Activated CD4-positive, alpha-beta memory T cell treated with anti-CD3 and anti-CD28 coated beads, Interleukin-2, amount 10 ng/mL, durations not matched to agents 7 days and 5 days (primary cell): ENCODE measurements at places on chromosomes 7 and 10. TPM values are rescaled to one million over a fixed set of nuclear protein-coding genes. Genes with fewer than 3 reads are reported as not detected.

- H3K27me3 ChIP-seq = no peaks in the 10 kb centered on the region
- DNase-seq = no peak
- no peak overlapping the region for H3K27ac ChIP-seq
- peaks cover 47% of the 10 kb centered on the region for H3K36me3 ChIP-seq
These were observed 65.9 kb upstream of the FAM133B start for GRCh38 chr7:92656121-92656520.

GRCh38 chr10:22606164-22606614 is 108.2 kb downstream of the PIP4K2A start:
- peak; percentile 59 for DNase-seq
- H3K27ac ChIP-seq = peak overlapping the region; percentile 64
- H3K36me3 ChIP-seq = peaks cover 70% of the 10 kb centered on the region
- H3K27me3 ChIP-seq = no peaks in the 10 kb centered on the region
- peak overlapping the region; percentile 35 for H3K4me3 ChIP-seq
- H3K4me1 ChIP-seq = peaks cover 78% of the 10 kb centered on the region

GRCh38 chr7:45515346-45515745 is 58.8 kb upstream of the ADCY1 start:
- H3K27ac ChIP-seq = no peak overlapping the region
- no peak overlapping the region for H3K4me3 ChIP-seq
- H3K27me3 ChIP-seq = no peaks in the 10 kb centered on the region
- H3K36me3 ChIP-seq = no peaks in the 10 kb centered on the region
- DNase-seq = no peak
- no peaks in the 10 kb centered on the region for H3K4me1 ChIP-seq

DNA sequence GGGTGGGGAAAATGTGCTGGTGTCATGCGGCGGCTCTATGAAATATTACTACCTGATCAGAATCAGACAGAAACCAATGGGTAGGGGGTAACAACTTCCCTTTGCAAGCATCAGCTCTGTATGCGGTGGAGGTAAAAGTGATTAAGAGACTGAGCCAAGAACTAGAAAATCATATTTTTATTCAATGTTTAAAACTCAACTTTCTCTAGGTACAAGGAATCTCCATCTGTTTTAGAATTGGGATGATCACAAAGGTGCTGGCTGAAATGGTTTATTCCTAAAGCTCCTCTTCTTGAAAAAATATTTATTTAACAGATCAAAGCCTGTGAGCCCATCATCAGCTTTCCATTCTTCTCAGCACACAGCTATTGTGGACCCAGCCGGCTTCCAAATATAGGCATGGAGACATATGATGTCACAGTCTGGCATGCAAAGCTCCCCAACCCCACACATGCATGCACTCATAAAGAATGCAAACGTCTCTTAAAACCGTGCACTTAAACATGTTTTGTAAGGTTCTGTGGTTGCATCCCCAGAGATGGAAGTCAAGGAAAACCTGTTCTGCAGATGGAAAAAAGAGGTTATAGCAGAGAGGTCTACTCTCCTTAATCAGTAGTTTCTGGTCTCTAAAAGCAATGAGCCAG is 126.0 kb downstream of the SKIDA1 start:
- no peaks in the 10 kb centered on the region for H3K27me3 ChIP-seq
- no peak overlapping the region for H3K4me3 ChIP-seq
- H3K4me1 ChIP-seq = no peaks in the 10 kb centered on the region
- H3K36me3 ChIP-seq = no peaks in the 10 kb centered on the region

Gene MRC1
- total RNA-seq = not detected

DNA sequence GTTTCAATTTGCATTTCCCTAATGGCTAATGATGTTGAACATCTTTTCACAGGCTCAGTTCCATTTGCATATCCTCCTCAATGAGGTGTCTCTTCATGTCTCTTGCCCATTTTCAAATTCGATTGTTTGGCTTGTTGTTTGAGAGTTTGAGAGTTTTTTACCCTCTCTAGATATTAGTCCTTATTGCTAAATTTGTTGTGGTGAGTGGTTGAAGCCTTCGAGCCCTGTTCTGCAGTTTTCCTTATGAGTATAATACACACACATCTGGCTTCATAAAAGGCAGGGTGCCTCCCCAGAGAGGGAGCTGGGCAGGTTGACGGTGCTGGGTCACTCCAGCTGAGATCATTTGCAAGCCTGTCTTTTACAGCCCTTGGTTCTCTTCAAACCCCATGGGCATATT is 65.1 kb downstream of the RGS10 start:
- peaks cover 28% of the 10 kb centered on the region for H3K4me1 ChIP-seq
- no peak for DNase-seq
- no peak overlapping the region for H3K4me3 ChIP-seq
- no peak overlapping the region for H3K27ac ChIP-seq
- H3K36me3 ChIP-seq = no peaks in the 10 kb centered on the region
- H3K27me3 ChIP-seq = peaks cover 13% of the 10 kb centered on the region

Gene NKX6-2
- total RNA-seq = not detected

- peaks cover 6% of the 10 kb centered on the region for H3K4me1 ChIP-seq
- H3K27ac ChIP-seq = no peak overlapping the region
- H3K4me3 ChIP-seq = no peak overlapping the region
These were observed 16.2 kb upstream of the MRC1 start for GRCh38 chr10:17792991-17793390.

GRCh38 chr7:4631380-4632179 is 50.5 kb upstream of the FOXK1 start:
- H3K4me1 ChIP-seq = no peaks in the 10 kb centered on the region
- H3K4me3 ChIP-seq = no peak overlapping the region
- no peak for DNase-seq
- H3K27ac ChIP-seq = no peak overlapping the region

DNA sequence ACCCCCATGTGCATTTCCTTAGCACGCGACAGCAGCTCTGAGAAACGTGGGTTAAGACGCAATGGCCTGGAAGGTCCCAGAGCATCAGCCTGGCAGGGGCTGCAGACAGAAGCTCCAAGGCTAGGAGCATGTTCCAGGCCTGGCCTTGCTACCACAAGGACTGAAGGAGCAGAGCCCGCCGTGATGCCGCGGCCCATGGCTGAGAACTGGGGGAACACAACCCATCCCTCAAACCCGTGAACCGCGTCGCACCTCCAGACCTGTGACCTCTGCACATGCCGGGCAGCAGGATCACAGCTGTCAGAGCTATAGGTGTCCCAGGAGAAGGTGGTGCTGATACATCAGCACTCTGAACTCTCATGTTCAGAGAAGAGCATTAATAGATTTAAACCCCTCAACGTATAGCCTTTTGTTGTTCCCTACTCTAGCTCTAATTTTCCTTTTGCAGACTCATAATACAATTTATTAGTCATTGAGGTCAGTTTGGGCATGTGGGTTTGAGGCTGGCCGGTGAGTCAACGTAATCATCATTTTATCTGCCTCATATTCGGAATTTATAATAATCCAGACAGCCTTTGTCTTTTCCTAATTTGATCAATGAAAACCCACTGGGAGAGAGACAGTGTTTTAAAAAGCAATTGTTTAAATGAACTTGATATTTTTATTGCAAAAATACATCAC is 222.5 kb upstream of the TCERG1L start:
- H3K36me3 ChIP-seq = no peaks in the 10 kb centered on the region
- no peak overlapping the region for H3K27ac ChIP-seq
- no peaks in the 10 kb centered on the region for H3K4me1 ChIP-seq
- H3K4me3 ChIP-seq = no peak overlapping the region
- H3K27me3 ChIP-seq = no peaks in the 10 kb centered on the region

- H3K4me1 ChIP-seq = peaks cover 12% of the 10 kb centered on the region
- no peaks in the 10 kb centered on the region for H3K36me3 ChIP-seq
- DNase-seq = no peak
These were observed 510.9 kb downstream of the RPS24 start for GRCh38 chr10:78544423-78545090.

- H3K27me3 ChIP-seq = no peaks in the 10 kb centered on the region
- H3K4me1 ChIP-seq = no peaks in the 10 kb centered on the region
- peaks cover 49% of the 10 kb centered on the region for H3K36me3 ChIP-seq
- H3K4me3 ChIP-seq = no peak overlapping the region
- DNase-seq = no peak
- H3K27ac ChIP-seq = no peak overlapping the region
These were observed 40.6 kb downstream of the NOD1 start for GRCh38 chr7:30437823-30438574.

DNA sequence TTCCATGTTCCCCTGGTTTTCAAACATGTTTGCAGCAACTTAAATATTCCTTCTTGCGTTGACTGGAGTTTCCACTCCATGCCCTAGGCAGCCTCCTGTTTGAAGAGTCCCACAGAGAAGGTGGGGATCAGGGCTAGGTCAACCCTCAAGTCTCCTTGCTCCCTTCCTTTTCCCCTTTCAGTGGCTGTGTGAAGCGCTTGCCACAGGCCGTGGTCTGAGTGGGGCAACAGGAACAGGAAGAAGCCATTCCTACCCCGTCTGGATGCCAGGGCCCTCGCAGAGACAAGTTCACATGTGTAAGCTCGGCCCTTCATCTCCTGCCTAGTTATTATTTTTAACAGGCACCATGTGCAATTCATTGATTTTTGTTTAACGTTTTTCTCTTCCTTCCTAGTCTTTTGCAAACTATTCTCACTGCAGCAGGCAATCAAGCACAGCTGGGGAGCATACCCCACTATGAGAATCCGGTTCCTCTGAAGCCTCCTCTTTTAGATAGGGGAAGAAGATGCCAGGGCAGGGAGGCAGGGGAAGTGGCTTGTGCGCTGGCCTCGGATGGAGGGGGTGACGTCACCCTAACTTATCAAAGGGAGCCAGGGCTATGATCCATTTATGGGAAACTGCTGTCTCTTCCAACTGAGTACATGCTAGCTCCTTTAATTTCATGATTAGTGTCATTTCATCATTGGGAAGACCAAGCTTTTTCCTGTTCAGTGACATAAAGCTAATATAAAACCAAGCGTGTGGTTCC is 64.2 kb downstream of the PRLHR start:
- H3K4me1 ChIP-seq = peaks cover 10% of the 10 kb centered on the region
- H3K4me3 ChIP-seq = no peak overlapping the region
- DNase-seq = no peak
- peaks cover 21% of the 10 kb centered on the region for H3K27me3 ChIP-seq
- H3K27ac ChIP-seq = no peak overlapping the region
- H3K36me3 ChIP-seq = no peaks in the 10 kb centered on the region

DNA sequence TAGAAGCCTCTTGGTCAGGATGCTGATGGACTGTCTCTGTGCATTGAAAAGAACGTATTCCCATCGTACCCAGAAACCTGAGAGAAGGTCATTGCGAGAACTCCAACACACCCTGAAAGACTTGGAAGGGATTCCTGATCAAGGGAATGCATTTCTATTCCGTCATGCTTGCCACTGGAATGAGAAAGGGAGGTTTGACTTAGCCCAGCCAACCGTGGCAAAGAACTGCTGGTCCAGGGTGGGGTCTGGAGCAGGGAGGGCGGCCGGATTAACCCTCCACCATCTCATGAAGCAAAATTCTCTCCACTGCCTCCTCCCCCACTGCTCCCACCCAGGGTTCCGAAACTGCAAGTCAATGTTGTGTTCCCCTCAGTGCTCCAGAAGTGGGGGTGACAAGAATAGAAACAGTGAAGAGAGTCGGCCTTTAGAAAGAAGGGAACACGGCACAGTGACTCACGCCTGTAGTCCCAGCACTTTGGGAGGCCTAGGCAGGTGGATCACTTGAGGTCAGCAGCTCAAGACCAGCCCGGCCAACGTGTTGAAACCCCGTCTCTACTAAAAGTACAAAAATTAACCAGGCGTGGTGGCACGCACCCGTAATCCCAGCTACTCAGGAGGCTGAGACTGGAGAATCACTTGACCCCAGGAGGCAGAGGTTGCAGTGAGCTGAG is 137.5 kb upstream of the MGMT start:
- no peaks in the 10 kb centered on the region for H3K36me3 ChIP-seq
- no peak overlapping the region for H3K4me3 ChIP-seq
- no peaks in the 10 kb centered on the region for H3K27me3 ChIP-seq
- no peak overlapping the region for H3K27ac ChIP-seq
- H3K4me1 ChIP-seq = no peaks in the 10 kb centered on the region

GRCh38 chr7:138602451-138602850 is 98.7 kb downstream of the SVOPL start:
- H3K27me3 ChIP-seq = peaks cover 3% of the 10 kb centered on the region
- peaks cover 6% of the 10 kb centered on the region for H3K4me1 ChIP-seq
- no peak overlapping the region for H3K4me3 ChIP-seq

DNA sequence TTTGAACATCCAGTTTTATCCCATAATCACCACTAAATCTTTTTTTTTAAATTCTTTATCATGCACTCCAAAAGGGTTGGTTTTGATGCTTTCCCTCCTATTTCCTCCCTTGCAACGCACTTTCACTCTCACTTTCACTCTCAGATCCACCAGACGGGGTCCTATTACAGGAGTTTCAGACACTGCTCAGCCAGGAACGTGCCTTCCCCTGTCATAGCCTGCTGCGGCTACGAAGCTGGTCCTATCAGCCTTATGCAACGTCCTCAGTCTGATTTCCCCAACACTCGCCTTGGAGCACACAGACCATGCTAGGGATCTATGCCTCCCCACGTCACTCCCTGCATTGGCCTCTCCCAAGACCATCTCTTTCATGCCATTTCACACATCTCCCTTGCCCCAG is 23.4 kb downstream of the ZPBP start:
- H3K27ac ChIP-seq = peak overlapping the region; percentile 16
- no peak for DNase-seq
- H3K4me3 ChIP-seq = peak overlapping the region; percentile 70
- peaks cover 22% of the 10 kb centered on the region for H3K27me3 ChIP-seq
- peaks cover 20% of the 10 kb centered on the region for H3K4me1 ChIP-seq
- peaks cover 7% of the 10 kb centered on the region for H3K36me3 ChIP-seq

- H3K27ac ChIP-seq = no peak overlapping the region
- H3K27me3 ChIP-seq = peaks cover 3% of the 10 kb centered on the region
- no peaks in the 10 kb centered on the region for H3K36me3 ChIP-seq
These were observed 120.1 kb upstream of the CHST15 start for GRCh38 chr10:124213471-124213870.

DNA sequence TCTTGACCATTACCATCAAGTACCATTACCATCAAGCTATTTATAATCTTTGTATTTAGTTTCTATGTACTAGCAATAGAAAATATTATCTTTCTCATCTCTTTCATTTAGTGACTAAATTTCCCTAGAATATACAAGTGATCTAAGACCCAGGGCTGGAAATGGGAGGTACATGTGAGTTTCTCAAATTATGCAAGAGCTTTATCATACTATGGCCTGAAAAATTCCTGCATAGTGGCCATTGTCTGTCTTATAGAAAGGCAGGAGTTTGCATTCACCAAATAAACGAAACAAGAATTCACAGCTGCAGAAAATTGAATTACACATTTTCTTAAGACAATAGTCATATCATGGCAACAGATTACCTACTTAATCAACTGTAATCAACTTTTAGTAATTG is 50.7 kb upstream of the HDAC9 start:
- H3K36me3 ChIP-seq = no peaks in the 10 kb centered on the region
- H3K4me3 ChIP-seq = no peak overlapping the region
- no peaks in the 10 kb centered on the region for H3K27me3 ChIP-seq
- no peak for DNase-seq
- no peak overlapping the region for H3K27ac ChIP-seq
- H3K4me1 ChIP-seq = no peaks in the 10 kb centered on the region

- no peak overlapping the region for H3K27ac ChIP-seq
- H3K4me1 ChIP-seq = peaks cover 22% of the 10 kb centered on the region
- no peak for DNase-seq
- H3K27me3 ChIP-seq = no peaks in the 10 kb centered on the region
- H3K4me3 ChIP-seq = no peak overlapping the region
These were observed 95.6 kb downstream of the SNX13 start for GRCh38 chr7:17844514-17845196.

- DNase-seq = no peak
- H3K27ac ChIP-seq = no peak overlapping the region
- no peaks in the 10 kb centered on the region for H3K36me3 ChIP-seq
- no peaks in the 10 kb centered on the region for H3K27me3 ChIP-seq
- no peaks in the 10 kb centered on the region for H3K4me1 ChIP-seq
These were observed 72.1 kb downstream of the ITGB8 start for GRCh38 chr7:20402747-20403230.

Gene OR2A12
- not detected for total RNA-seq

Gene ZNF853
- total RNA-seq = 0.18 TPM

Gene SPDYE11
- not detected for total RNA-seq
